IPS DF 6.9 (cell line): ENCODE measurements at places on chromosomes 6 and 20.

- no peak for DNase-seq
Measured at GRCh38 chr20:23296841-23297701, 53.5 kb upstream of the NXT1 start.

- DNase-seq, result no peak
Measured at GRCh38 chr6:127022302-127022701, 96.2 kb upstream of the RSPO3 start.

GRCh38 chr6:77587963-77588362, 64.9 kb upstream of the MEI4 start:
- DNase-seq, result no peak

GRCh38 chr6:2980465-2980855, 9.1 kb upstream of the SERPINB6 start:
- DNase-seq, result no peak

GRCh38 chr6:30960907-30961673, 20.3 kb downstream of the MUCL3 start:
- DNase-seq, result no peak
